ENCODE measurements at places on chromosomes 16 and 17.

DNA sequence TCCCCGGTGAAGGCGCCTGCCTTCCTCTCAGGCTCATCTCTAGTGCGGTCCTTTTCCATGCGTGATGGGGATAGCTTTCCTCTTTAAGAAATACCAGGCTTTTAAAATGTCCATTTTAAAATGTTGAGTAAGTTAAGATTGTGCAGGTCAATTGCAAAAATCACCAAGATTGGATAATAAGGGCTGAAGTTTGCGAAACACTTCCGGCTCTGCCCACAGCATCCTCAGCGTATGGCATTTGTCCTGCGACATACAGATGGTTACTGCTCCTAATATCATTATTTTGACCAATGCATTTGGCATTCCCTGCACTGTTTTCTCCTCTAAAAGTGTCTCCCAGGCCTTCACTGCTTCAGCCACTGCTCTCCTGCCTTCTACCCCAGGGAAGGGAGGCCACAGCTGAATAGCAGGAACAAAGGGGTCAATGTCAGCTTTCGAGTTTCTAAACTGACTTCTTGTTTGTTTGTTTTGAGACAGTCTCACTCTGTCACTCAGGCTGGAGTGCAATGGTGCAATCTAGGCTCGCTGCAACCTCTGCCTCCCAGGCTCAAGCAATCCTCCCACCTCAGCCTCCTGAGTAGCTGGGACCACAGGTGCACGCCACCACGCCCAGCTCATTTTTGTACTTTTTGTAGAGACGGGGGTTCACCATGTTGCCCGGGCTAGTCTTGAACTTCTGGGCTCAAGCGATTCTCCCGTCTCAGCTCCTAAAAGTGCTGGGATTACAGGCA, 91.9 kb downstream of the CRISPLD2 start:
- DNase-seq: no peak

GRCh38 chr17:78777881-78778280, 4.2 kb downstream of the CYTH1 start:
- DNase-seq: no peak

GRCh38 chr17:7001318-7001961, 5.6 kb downstream of the ALOX12 start:
- DNase-seq: peak; percentile 40

GRCh38 chr16:50305441-50306061, 39.2 kb downstream of the ADCY7 start:
- no peak for DNase-seq

GRCh38 chr17:75549246-75550138, 24.0 kb downstream of the LLGL2 start:
- no peak for DNase-seq

DNA sequence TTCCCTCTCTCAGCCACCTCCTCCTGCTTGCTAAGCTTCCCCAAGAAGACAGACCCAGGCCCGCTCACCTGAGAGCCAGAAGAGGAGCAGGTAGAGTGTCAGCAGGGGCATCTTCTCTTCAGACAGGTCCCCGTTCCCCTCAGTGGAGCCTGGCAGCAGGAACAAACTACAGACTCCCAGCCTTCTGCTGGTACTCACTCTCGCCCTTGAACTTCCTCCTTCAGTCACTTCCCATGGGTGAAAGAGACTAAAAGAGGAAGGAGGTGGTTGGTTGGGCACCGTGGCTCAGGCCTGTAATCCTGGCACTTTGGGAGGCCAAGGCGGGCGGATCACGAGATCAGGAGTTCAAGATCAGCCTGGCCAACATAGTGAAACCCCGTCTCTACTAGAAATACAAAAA, at the start of gene CD300LF:
Gene CD300LF (minus strand): TSS at position 168 of the 400 bp plus-strand sequence. CDS start 57 bp downstream, at position 111.
- peak; percentile 29 for DNase-seq

DNA sequence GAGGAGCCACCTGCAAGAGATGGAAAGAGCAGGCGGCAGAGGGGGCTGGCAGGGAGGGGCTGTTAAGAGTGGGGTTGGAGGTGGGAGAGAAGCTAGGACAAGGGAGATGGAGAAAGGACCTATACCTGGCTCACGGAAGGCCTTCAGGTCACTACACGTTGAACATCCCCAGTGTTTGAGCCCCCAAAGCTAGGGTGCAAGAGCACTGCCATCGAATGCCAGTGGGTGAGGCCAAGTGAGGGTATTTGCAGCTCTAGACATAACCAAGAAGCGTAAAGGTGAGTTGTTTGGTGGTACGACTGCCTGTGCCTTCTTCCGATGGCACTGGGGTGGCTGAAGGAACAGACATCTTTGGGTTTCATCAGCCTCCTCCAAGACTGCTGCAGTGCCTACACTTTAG, 17.0 kb upstream of the HERPUD1 start:
- DNase-seq: no peak

DNA sequence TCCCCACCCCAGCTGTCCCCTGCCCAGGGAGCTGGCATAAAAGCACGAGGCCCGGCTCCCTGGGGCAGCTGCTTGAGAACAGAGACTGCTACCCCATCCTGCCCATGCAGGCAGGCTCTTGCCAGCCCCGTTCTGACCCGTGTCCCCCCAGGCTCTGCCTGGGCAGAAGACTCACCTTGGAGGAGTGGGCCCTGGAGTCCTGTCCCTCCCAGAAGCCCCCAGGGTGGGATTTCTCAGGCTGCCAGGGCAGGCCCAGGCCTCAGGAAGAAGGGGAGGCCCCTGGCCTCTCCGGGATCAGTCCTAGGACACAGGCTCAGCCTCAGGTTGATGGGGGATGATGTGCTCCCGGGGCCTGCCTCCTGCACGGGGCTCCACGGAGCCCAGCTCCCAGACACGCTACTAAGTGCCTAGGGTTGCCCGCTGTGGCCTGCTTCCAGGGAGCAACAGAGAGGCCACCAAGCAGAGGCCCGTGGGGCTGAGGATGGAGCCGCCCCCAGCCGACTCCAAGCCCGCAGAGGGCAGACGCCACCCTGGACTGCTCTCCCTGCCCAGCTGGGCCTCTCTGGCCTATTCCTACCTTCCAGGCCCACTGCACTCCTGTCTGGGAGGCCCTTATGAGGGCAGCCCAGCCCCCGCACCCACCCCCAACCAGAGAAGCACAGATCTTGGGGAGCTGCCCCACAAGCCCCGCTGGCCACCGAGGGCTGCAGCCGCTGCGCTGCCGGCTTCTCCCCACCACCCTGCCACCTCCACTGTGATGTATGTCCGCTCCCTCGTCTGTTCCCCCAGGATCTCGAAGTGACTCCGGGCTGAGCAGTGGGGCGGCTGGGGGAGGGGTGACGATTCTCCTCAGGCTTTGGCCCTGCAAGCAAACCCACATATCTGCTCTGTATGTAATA, 1.7 kb downstream of the NME3 start:
- DNase-seq: no peak

DNA sequence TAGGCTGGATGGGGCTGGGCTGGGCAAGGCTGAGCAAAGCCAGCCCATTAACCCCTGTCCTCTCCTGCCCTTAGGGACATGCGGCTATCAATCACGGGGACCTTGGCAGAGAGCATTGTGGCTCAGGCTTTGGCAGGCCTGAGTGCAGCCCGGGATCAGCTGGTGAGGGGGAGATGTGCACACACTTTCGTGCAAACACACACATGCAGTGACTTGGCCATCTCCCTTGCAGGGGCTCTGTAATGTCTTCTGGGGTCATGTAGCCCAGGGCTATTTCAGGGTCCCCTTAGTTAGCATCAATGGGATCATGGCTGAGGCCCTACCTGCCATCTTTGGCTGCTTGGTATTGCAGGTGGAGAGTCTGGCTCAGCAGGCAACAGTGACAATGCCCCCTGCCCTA, 6.9 kb downstream of the CARMIL2 start:
- DNase-seq: no peak

DNA sequence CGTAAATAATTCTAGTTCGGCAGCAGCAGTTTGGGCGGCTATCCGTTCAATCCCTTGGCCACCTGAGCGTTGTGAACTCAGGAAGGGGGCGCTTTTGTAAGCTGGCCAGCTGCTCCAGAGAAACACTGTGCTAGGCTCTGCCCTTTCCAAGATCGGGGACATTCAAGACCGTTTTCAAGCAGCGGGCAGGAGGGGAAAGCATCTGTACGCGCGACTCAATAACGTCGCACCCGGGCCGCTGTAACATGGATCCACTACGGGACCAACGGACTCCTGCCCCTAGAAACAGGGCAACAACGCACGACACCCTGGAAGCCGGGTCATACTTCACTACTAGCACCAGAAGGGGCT, 463 bp downstream of the TOP2A start:
- peak; percentile 58 for DNase-seq

DNA sequence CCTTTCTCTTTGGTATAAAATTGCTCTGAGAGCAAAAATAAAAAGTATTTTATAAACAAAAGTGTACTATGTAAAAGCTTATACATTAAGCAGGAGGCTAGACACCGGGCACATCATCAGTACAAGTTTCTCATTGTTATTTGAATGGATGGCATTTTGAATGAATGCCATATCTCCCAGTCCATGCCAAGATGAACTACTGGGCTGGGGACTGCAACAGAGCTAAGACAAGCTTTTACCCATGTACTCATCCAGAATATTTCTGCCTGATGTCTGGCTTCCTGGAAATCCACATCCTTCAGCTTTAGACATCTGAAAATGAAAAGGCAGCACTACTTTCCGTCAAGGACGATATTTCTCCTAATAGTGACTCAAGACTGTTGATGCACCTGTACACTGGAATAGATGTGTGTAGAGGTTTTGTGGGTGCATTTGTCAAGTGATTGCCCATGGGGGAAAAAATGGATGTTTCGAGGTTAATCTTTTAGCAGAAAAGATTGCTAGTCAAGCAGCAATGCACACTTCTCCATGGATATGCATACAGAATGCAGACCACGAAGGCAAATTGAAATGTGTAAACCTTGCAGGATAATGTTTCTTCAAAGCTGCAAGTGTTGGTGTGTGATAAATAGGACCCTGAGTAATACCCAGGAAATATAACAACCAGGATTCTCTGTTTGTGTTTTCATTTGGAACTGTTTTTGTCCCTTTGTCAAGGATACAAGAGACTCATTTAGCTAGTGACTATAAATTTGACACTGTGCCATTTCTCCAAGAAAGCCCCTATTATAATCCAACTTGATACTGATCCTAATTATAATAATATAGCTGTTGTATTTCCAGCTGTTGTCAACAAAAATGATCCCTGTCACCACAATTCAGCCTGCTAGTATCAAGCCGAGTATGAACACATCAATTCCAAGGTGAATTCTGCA, 173.8 kb downstream of the CDH8 start:
- no peak for DNase-seq

DNA sequence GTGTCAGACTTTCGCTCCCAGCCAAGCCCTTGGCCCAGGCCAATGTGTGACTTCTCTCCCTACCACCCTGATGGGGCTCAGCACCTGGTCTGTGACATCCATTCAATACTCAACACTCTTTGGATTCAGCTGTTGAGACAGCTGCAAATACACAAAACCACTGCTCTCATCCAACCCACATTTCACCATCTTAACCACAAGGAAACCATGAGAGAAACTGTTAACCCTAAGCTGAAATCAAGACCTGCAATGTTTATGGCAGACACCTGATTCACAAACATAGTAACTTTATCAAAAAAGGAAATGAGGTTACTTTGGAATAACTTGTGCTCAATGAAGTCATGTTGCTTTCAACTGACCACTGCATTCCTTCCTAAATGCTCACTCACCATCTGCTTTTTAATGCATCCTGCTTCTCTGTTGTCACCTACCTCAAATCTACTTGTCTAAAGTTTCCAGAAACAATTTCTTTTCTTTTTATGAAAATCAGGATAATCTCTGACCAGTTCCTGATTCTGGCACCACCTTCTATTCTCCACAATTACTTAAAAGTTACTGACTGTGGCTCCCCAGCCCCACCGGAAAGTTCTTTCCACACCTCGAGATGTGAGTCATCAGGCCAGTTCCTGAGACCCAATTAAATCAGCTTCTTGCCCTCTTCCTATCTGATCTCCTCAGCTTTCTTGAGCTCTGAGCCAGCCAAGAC, 88.2 kb downstream of the NOG start:
- peak; percentile 17 for DNase-seq

DNA sequence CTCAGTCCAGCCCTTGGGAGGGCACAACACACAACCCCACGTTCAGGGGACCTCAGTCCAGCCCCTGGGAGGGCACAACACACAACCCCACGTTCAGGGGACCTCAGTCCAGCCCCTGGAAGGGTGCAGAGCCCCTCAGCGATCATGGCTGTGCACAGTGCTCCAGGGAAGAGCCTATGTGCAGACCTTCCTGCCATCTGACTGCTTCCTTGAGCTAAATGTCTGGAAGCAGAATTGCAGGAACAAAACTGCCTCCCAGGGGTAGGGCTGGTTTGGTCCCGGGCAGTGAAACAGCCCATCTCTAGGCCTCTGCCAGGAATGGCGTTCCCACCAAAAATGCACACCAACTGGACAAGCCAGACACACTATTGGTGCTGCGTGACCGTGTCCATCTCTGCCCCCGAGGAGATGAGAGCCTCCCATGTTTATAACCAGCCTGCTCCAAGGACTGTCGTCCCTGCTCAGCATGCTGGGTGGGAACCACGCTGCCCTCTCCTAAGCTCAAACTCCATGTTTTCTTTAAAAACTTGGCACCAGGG, 44.0 kb downstream of the ZNF276 start:
- no peak for DNase-seq

DNA sequence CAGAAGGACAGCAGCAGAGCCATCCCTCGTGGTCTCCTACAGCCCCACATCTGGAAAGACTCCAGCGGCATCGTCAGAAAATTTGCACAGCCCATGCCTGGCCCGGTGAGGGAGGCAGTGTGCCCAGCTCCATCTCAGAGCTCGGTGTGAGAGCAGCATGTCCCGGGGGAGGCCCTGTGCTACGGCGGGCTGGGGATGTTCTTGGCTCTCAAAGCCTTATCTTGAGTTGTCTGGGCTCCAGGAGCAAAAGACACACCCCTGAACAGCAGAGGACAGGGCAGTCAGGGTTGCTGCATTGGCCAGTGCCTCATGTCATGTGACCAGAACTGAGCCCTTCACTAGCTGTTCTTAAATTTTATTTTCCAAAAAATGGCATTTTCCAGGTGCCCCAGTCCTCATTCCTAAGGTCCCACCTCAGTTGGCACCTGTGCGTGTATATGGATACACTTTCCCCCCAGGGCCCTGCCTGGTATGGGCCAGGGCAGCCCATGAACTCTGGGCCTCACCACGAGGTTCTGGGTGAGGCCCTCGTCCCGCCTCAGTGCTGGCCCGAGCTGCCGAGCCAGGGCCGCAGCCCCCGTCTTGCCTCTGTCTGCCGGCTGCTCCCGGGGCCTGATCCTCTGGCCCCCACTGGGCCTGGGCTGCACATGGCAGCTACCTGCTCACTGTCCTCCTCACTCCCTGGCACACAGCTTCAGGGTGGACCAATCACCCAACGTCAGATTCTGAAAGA, 3.0 kb downstream of the NUDT16L1 start:
- no peak for DNase-seq

DNA sequence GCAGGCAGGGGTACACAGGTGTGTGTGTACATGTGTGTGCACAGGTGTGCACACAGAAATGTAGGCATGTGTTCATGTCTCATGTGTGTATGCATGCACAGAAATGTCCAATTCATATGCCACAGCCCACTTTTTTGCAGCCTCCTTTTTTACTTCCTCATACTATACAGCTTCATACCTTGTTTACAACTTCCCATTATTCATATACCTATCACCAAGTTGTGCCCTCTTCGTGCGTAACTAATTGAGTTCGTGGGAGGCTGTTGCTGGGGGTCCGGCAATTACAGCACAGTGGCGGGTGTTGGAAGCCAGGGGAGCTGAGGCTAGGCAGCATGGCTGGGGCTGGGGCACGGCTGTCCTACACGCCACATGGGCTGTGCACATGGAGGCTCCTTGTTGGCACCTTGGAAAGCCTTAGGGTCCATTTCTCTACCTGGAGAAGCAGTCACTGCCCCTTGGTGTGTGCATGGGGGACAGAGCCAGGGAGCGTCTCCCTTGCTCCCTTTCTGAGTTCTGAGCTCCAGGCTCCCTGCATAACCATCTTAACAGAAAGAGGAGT, 266.7 kb downstream of the ENGASE start:
- no peak for DNase-seq
